Stimulated activated CD8-positive, alpha-beta memory T cell treated with anti-CD3 and anti-CD28 coated beads, Interleukin-12 subunit alpha, Interleukin-12 subunit beta, amount 100 ng/mL, for 1 hour (primary cell): ENCODE measurements at places on chromosomes 2 and 18.

GRCh38 chr18:63562284-63562683 is 20.1 kb downstream of the SERPINB12 start:
- DNase-seq = no peak

GRCh38 chr2:134217924-134218323 is 35.9 kb upstream of the MGAT5 start:
- no peak for DNase-seq

DNA sequence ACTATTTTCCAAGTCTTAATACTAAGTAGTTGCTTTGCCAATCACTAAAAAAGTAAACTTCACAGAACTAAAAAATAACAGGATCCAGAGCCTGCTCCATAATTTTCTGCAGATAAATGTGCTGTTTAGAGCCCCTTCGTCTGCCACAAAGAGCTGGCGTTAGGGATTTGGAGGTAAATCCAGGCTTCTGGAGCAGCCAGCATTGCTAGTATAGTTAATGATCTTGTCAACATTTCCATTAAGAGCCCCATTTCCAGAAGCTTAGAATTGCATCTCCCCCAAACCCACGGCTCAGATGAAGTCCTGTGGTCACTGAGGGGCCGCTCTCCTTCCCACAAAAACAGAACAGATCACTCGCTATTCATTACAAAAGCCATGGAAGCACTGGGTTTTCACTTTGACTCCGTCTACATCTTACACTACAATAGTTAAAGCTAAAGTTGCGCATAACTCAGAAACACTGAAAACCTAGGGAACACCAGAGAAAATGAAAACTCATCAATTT is 41.9 kb downstream of the ZNF516 start:
- DNase-seq = no peak

DNA sequence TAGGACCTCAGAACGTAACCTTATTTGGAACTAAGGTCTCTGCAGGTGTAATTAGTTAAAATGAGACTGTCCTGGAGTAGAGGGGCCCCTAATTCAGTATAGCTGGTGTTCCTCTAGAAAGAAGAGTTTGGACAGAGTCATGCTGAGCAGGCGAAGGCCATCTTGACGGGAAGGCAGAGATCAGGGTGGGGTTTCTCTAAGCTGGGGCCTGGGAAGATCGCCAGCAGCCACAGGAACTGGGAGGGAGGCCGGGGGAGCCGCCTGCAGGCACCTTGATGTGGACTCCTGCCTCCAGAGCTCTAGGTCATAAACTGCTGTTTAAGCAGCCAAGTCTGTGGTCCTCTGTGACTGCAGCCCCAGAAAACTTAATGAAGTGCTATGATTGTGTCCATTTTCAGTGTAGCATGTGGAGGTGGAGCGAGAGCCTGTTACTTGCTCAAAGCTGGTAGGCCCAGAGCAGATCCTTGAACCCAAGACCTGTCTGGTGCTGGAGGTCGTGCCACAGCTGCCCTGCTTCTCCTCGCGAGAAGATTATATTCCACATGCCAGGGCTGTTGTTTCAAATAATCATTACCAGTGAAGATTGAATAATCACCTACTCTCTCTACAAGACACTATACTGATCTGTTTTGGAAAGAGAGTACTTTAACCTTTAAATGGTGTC is 105.7 kb downstream of the TPO start:
- DNase-seq = no peak

- no peak for DNase-seq
Measured at GRCh38 chr2:25129901-25130520, 38.4 kb downstream of the POMC start.

GRCh38 chr2:111162718-111163331 is 42.1 kb downstream of the BCL2L11 start:
- no peak for DNase-seq

GRCh38 chr18:49920731-49921130 is 107.4 kb upstream of the ACAA2 start:
- DNase-seq = no peak
